ENCODE measurements at places on chromosomes 7 and 10. TPM values are rescaled to one million over a fixed set of nuclear protein-coding genes. Genes with fewer than 3 reads are reported as not detected.

The HMX2 gene
- total RNA-seq = not detected

The RAPGEF5 gene
- 0.54 TPM for total RNA-seq

The OR2A42 gene
- total RNA-seq = not detected

DNA sequence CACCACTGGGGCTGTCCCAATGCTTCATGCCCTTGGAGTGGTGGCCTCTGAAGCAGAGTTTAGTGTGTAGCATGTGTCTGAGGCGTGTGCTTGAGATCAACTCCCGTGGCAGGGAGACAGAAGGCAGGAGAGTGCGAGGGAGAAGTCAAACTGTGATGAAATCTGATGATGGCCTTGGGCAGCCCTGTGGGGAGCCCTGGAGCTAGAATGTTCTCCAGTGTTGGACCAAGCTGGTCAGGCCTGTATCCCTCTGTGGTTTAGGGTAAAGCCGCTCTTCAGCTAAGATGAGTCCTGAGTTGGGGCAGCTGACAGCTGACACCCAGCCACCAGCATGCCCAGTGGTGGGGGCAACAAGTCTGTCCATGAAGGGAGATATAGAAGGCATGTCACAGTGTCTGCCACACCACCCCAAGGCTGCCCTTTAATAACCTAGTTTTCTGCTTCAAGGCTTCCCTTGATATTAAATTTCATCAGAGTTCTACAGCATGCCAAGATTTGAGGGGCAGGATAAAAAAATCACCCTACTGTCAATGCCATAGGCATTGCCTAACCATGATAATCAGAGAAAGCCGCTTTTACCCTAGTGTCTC lies 170.5 kb upstream of the SVIL start:
- H3K27ac ChIP-seq = no peak overlapping the region
- peaks cover 9% of the 10 kb centered on the region for H3K27me3 ChIP-seq
- H3K4me1 ChIP-seq = peaks cover 7% of the 10 kb centered on the region
- H3K36me3 ChIP-seq = peaks cover 2% of the 10 kb centered on the region
- no peak for DNase-seq
- no peak overlapping the region for H3K4me3 ChIP-seq

GRCh38 chr7:116172353-116172752 lies 38.0 kb upstream of the TES start:
- H3K4me1 ChIP-seq = peaks cover 6% of the 10 kb centered on the region
- peaks cover 28% of the 10 kb centered on the region for H3K27me3 ChIP-seq
- H3K27ac ChIP-seq = no peak overlapping the region
- DNase-seq = no peak
- H3K4me3 ChIP-seq = no peak overlapping the region

- DNase-seq = no peak
- no peak overlapping the region for H3K27ac ChIP-seq
- H3K36me3 ChIP-seq = no peaks in the 10 kb centered on the region
- no peak overlapping the region for H3K4me3 ChIP-seq
Measured at GRCh38 chr7:85285527-85285926, 98.7 kb upstream of the SEMA3D start.

- H3K27me3 ChIP-seq = no peaks in the 10 kb centered on the region
- no peaks in the 10 kb centered on the region for H3K36me3 ChIP-seq
- H3K4me3 ChIP-seq = no peak within 1 kb of the TSS
- no peak within 1 kb of the TSS for H3K27ac ChIP-seq
- no peak for DNase-seq
Measured at GRCh38 chr7:64206903-64207302, at the start of gene ZNF735. ZNF735 (plus strand) TSS chr7:64207203; CDS start chr7:64207203, 0 bp downstream.

DNA sequence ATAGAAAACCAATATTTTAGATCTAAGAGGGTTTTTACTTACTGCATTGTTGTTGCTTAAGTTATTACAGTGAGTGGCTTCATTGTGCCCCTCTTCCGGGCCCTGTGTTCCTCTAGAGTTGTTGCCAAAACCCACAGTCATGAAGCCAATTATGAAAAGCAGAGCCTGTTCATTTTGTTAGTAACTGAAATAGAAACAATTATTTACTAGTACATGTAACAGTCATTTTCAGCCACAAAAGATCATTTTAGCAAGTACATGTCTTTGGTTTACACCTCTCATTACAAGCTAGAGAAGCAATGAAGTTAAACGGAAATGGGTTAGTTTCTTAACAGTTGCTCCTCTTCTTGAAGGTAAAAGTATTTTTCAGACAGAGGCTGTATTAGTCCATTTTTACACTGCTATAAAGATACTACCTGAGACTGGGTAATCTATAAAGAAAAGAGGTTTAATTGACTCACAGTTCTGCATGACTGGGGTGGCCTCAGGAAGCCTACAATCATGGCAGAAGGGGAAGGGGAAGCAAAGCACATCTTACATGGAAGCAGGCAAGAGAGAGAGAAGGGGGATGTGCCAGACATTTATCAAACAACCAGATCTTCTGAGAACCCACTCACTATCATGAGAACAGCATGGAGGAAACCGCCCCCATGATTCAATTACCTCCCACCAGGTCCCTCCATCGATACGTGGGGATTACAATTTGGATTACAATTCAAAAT lies 380.5 kb downstream of the SFMBT2 start:
- no peak overlapping the region for H3K4me3 ChIP-seq
- H3K36me3 ChIP-seq = peaks cover 6% of the 10 kb centered on the region
- no peaks in the 10 kb centered on the region for H3K27me3 ChIP-seq
- DNase-seq = no peak

DNA sequence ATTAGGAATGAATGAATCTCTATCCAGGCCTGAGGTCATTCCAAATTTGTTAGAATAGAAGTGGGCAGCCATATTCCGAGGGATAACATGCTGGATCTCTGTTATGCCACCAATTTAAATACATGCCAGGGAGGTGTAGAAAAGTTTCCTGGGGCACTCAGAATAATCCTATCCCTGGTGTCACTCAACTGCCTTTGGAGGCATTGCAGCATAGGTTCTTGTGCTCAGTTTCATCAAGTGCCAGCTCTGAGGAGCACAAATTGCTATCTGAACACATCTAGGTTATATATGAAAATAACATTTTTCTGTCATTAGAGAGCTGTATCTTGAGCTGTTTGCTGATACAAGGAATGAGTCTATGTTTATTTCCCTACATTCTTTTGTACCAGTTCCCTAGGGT lies 197.3 kb downstream of the CSTF2T start:
- peaks cover 1% of the 10 kb centered on the region for H3K27me3 ChIP-seq
- no peaks in the 10 kb centered on the region for H3K4me1 ChIP-seq
- DNase-seq = no peak
- no peak overlapping the region for H3K4me3 ChIP-seq
- no peak overlapping the region for H3K27ac ChIP-seq

Data from activated CD4-positive, alpha-beta T cell treated with anti-CD3 and anti-CD28 coated beads, Interleukin-2, amount 10 ng/mL, durations not matched to agents 24 days and 14 days (primary cell).